ENCODE measurements at places on chromosomes 2 and 18.

GRCh38 chr2:124323321-124323720 lies 298.2 kb downstream of the CNTNAP5 start:
- DNase-seq: no peak

DNA sequence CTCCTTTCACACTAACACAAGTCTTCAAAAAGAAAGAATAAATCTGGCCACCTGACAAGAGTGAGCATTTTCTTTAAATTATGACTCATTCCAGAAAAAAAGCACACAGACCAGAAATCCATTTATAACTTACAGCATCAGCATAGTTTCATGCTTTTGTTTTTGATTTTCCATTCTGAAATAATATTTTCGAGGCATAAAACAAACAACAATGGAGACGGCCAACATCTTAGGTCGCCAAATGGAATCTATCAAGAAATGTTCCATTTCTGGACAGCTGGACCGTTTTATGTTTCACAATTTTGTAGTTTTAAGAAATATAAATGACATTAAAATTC lies 165.4 kb upstream of the ZFP36L2 start:
- DNase-seq: no peak

DNA sequence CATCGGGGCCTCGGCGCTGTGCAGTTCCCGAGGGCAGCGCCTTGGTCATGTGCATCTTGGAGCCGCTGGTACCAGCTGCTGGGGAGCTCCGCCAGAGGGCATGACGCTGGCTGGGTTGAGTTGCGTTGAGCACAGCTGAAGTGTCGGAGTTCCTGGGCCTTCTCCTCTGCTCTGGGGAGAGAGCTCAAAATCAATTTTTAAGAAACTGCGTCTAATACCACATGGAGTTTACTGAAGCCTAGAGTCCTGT lies 48.7 kb downstream of the GREB1 start:
- no peak for DNase-seq

- no peak for DNase-seq
These were observed 59.4 kb downstream of the ALPK2 start for GRCh38 chr18:58569490-58569911.

- no peak for DNase-seq
These were observed 84.1 kb downstream of the LDLRAD4 start for GRCh38 chr18:13302457-13303225.

GRCh38 chr2:187054501-187055319 lies 205.7 kb upstream of the ZSWIM2 start:
- no peak for DNase-seq

GRCh38 chr2:73264783-73265182 lies 19.5 kb downstream of the FBXO41 start:
- no peak for DNase-seq

GRCh38 chr18:79217979-79218604 lies 148.9 kb downstream of the ATP9B start:
- DNase-seq: no peak
